Activated effector memory CD4-positive, alpha-beta T cell treated with anti-CD3 and anti-CD28 coated beads, Interleukin-2, amount 50 U/mL, for 16 hours (primary cell): ENCODE measurements at places on chromosomes 1 and 21.

DNA sequence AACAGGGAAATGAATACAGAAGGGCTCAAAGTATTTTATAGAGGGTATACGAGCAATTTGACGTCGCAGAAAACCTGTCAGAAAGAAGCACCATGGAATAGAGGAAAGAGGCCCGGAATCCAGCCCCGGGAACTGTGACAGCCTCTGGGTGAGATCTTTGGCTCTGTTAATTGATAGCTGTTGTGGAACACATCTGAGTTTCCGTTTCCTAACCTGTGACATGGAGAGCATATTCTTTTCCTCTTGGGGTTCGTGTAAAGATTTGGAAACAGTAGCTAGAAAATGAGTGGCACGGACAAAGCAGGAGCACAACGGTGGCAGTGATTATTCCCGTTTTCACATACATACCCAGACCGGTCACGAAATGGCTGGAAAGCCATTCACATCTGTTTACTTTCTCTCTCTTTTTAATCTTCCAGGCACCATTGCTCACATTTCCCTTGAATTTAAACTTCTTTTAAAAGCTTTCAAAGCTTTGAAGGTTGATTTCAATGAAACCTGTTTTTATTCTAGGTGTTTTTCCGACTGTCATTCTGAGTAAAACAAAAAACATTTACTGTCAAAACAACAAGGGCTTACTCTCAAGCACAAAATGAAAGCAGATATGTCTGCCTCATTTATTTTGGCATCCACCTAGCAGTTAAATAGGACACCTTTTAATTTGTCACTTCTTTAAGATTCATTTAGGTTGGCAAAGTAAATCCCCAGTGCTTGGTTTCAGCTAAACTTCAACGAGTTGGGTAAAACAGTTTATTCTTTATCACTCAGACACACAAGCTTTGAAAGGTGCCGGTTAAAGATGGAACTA lies 26.7 kb upstream of the C8B start:
- DNase-seq: no peak

GRCh38 chr1:102852613-102853012 lies 255.7 kb downstream of the COL11A1 start:
- no peak for DNase-seq

GRCh38 chr1:220356981-220357850 lies 85.0 kb upstream of the RAB3GAP2 start:
- DNase-seq: no peak

DNA sequence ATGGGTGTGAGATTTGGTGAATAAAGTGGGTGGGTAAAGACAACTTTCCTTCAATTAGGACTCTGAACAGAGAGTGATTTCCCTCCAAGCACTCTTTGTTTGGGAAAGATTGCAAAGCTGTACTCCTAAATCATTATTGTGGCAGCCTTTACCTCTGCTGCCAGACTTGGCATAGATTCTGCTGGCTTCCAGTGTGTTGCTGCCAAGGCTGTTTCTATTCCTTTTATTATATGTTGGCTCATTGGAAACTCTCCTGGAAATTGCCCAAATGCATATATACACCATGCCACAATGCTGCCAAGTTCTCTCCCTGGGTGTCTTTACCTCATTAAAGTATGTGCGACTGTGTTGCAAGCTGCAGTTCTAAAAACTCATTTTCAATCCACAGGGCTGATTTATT lies 668.0 kb downstream of the MRPL39 start:
- no peak for DNase-seq

DNA sequence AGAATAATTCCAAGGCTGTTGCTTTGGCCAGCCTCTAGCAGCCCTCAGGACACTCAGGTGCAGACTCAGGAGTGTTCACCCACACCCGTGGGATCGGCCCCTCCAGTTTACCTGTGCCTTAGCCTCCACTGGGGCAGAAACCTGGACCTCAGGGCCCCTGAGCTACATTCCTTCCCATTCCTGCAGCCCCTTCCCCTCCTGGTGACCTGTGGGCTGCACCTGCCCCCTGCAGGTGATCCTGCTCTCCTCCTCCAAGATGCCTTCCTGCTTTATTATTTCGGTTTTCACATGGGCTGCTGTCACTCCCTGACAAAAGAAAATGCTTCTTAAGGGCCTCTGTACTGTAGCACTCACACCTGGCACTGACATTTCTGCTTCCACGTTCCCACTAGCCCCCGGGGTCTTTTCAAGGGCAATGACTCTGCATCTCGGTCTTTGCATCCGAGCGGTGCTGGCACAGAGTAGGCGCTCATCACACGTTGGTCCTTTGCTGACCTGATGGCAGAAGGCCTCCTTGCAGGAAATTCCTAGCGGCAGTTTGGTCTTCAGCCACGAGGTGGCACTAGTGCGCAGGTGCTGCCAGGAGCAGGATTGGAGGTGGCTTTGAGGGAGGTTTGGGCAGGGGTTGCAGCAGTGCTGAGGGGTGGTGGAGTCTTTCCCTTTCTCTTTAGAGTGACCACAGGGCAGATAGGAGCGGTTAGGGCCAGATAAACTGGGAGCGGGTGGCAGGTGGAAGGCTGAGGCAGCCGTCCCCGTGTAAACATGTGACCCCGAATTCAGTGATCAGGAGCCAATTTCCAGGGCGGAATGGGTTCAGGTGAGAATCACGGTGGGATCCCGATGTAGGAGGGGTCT lies 25.3 kb upstream of the ETV3 start:
- peak; percentile 90 for DNase-seq

DNA sequence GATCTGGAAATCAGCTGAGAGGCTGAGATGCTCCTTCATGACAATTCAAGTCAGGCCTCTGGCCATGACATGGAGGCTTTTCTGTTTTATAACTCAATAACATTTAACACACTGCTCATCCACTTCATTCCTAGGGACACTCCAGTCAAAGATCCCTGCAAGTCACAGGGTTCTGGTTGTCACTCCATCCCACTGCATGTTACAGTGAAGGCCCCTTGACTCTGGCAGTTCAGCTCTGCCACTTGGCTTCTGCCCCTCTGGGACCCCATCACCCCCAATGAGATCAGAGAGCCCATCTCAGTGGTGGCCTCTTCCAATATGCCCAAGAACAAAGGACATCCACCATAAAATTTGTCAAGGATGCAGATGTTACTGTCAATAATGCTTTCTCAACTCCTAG lies 10.0 kb upstream of the FAM110D start:
- DNase-seq: no peak

DNA sequence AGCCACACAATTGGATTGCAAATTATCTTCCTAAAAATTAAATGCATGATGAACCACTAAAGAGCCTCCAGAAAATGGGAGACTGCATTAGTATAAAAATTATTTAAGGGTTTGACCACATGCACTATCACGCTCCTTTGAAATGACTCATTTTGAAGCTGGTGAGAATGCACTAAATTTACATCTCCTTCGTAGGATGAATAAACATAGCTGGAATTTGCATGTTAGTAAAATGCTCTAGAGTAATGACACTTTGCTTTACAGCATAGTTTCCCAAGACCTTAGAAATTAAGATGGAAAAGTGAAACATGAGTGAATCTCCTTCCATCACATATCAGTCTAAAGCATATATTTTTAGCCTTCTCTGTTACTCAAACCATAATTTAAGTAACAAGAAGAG lies 2.4 kb downstream of the PLPPR4 start:
- no peak for DNase-seq

GRCh38 chr1:236269439-236269838 lies 12.3 kb downstream of the ERO1B start:
- DNase-seq: no peak

DNA sequence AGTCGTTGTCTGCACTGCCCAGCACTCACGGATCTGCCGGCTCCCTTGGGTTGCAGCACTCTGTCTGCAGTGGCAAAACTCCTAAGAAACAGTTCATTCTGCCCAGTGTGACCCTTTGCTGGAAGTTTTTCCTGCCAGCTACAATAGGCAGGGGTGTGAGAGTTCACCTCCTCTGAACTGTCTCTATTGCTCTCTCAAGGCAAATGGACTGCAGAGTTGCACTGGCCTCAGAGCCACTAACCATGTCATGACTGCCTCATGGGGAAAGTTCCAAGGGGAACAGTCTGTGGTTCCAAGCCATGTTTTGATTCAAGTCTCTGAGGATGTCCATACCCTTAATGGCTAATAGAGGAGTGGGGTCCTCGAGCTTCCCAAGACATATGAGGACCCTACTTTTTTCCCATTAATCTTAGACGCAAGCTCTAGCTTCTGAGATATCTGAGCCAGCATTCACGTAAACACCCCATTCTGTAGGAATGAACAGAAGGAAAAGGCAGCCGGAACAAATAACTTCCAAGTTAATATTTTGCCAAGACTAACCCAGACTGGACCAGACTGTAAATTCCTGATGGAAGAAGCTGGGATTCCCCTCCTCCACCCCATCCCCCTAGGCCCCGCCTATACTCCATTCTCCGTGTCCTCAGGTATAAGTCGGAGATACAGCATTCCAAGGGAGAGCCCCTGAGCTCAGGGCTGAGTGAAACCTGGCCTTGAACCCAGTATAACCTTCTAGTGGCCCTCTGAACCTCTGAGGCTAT lies 93.8 kb upstream of the AKT3 start:
- no peak for DNase-seq

DNA sequence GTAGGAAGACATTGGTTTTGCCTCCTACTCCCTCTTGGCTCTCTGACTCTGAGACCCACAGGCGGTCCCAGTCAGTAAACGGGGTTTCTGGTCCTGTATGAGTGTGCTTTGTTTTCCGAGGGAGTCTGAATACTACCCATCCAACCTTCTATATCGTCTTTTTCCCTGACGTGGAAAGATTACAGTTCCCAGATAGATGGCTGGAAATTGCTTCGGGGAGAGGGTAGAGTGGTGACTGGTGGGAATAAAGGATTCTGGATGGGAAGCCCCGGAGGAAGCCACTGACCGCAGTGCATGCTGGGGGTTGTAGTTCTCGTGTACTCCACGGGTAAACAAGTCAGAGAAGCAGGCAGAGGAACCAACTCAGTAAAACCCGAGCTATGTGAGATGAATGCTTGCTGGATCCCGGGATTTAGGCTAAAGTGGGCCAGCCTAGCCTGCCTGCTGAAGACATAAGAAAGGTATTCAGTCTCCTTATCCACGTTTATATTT lies 66.2 kb upstream of the IRF2BP2 start:
- DNase-seq: peak; percentile 80

GRCh38 chr1:23463286-23463685 lies 20.7 kb downstream of the ASAP3 start:
- DNase-seq: no peak

DNA sequence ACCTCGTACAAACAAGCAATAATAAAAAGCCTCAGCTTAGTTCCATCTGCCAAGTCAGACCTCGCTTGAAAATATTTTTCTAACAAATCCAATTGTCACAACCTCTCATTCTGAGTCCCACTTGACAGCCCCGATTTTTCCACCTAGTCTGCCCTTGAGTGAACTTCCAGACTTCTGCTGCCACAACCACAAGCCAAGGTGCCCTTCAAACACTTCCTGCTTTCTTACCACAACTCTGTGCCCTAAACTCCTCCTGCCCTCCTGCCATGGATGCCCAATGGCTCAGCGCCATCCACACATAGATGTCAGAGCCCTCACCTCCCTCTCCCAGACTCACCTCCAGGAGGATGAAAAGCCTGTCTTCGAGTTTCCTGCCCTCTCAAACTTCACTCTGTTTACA lies 3.9 kb downstream of the TMPRSS2 start:
- DNase-seq: no peak

- DNase-seq: no peak
Observed at GRCh38 chr1:202638019-202638700, 72.1 kb downstream of the SYT2 start.

DNA sequence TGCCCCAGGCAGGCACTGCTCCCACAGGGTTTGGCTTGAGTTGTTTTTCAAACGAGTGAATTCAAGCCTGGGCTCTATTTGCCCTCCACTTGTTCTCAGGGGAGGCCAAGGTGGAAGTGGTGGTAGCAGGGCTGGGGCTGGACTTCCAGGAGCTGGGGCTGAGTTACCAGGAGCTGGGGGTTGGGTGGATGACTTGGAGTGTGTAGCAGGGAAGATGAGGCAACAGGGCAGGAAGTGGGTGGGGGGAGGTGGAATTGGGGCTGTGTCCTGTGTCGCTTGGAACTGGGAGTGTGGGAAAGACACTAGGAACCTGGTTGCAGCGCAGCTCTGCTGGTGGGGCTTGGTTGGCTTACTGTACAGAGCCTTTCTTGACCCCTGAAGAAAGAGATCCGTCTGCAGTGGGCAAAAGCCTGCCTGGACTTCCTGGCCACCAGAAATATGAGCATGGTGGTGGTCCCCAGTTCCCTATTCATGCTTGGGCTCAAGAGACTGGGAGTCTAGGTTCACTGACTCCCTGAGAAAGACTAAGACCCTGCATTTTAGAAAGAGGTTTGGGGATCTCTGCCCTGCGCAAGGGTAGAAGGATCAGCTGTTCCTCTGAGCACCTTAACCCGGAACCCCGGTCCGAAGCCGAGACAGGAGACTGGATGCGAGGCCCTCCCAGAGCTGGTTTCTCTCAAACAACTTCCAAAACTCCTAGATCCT lies 3.1 kb downstream of the TFAP2E start:
- peak; percentile 59 for DNase-seq

GRCh38 chr1:173415490-173415889 lies 61.6 kb upstream of the PRDX6 start:
- no peak for DNase-seq

DNA sequence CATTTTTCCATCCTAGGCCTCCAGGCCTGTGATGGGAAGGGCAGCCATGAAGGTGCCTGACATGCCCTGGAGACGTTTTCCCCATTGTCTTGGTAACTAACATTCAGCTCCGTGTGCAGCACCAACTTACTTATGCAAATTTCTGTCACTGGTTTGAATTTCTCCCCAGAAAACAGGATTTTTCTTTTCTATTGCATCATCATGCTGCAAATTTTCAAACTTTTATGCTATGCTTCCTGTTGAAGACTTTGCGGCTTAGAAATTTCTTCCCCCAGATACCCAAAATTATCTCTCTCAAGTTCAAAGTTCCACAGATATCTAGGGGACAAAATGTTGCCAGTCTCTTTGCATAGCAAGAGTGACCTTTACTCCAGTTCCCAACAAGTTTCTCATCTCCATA lies 25.2 kb upstream of the SELE start:
- DNase-seq: no peak

DNA sequence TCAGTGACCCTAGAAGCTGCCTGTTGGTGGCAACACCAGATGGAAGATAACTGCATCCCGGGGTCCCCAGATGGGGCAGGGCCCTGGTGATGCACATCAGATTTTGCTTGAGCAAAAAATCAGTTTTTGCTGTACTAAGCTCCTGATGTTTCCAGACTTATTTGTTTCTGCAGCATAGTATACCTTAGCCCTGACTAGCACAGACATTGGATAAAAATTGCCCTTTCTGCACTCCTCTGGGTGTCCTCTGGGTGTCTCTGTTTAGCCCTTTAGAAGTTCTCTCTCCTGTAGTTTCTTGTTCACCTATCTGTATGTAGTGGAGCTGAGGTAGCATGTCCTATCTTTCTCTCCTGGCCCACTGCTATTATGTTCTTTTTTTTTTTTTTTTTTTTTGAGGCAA lies 30.3 kb upstream of the PLA2G2C start:
- no peak for DNase-seq

- DNase-seq: no peak
Observed at GRCh38 chr21:17455451-17455850, 57.4 kb upstream of the CXADR start.

DNA sequence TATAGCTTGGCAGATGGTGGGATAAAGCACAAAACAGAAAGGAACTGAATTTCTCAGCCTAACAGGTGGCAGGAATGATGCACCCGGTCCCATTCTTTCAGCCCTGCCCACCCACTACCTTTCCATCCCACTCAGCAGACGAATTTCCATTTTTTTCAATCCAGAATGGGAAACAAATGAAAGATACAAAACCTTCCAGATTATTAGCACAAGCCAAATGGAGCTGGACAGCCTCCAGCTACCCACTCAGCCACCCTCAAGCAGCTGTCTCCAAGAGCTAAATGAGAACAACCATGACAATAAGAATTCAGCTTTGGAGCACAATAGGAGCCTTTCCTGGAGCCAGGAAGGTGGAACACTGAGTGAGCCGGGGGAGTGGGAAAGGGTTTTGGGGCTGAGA lies 96.3 kb upstream of the ST6GALNAC5 start:
- DNase-seq: no peak
